HuH-7.5 (cell line): ENCODE measurements at places on chromosomes 2 and 18.

GRCh38 chr2:38013158-38013752 lies 62.7 kb downstream of the CYP1B1 start:
- no peak for DNase-seq

GRCh38 chr2:232299084-232299483 lies 79.5 kb upstream of the ALPP start:
- no peak for DNase-seq

- no peak for DNase-seq
Measured at GRCh38 chr2:236769981-236770671, 200.5 kb downstream of the ACKR3 start.

- no peak for DNase-seq
Measured at GRCh38 chr2:195695002-195695631, 38.1 kb downstream of the SLC39A10 start.

GRCh38 chr2:207073412-207073800 lies 92.3 kb downstream of the KLF7 start:
- no peak for DNase-seq

GRCh38 chr2:16587601-16588000 lies 78.0 kb downstream of the CYRIA start:
- DNase-seq, result no peak

DNA sequence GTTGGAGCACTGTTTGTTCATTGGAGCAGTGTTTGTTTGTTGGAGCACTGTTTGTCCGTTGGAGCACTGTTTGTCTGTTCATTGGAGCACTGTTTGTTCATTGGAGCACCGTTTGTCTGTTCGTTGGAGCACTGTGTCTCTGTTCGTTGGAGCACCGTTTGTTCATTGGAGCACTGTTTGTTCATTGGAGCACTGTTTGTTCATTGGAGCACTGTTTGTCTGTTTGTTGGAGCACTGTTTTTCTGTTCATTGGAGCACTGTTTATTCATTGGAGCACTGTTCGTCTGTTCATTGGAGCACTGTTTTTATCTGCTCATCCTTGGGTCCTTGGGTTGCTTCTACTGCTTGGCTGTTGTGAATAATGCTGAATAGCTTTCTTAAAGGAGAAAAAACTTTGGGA lies 74.7 kb downstream of the ZNF407 start:
- DNase-seq, result no peak

- DNase-seq, result no peak
Measured at GRCh38 chr2:6233993-6234392, 541.8 kb downstream of the SOX11 start.

DNA sequence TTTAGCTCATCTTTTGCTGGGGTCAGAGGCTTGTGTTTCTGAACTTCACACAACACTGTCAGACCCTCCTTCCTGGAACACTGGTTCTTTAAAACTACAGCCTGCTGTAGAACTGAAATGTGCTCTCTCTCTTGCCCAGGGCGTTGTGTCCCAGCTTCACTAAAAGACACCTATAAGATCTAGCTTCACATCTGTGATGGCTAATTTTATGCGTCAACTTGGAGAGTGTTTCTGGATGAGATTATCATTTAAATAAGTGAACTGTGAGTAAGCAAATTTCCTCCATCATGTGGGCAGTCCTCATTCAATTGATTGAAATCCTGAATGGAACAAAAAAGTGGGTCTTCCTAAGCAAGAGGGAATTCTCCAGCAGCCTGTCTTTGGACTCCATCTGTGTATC lies 140.3 kb downstream of the OSR1 start:
- DNase-seq, result no peak

DNA sequence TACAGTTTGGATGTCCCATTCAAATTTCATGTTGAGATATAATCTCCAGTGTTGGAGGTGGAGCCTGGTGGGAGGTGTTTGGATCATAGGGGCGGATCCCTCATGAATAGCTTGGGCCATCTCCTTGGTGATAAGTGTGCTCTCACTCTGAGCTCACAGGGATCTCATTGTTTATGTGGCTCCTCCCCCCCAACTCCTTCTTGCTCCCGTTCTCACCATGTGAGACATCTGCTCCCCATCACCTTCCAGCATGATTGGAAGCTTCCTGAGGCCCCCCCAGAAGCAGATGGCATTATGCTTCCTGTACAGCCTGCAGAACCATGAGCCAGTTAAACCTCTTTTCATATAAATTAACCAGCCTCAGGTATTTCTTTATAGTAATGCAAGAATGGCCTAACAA lies 3.0 kb upstream of the INPP1 start:
- no peak for DNase-seq

GRCh38 chr18:48863432-48864065 lies 87.2 kb downstream of the SMAD7 start:
- no peak for DNase-seq

DNA sequence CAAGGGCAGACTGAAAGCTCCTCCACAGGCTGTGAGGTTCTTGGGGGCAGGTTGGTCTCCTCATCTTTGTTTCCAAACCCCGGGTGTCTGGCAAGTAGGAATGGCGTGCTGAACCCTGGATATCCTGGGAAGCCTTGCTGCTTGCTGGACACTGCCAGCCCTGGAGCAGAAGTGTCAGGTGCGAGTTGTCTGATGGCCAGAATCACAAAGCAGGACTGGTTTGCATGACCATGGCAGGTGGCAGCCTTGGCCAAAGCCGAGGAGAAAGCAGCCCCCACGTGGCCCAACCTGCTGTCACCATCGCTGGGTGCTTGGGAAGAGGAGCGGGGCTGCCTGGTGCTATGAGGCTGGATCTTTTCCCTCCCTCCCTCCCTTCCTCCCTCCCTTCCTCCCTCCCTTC lies 309.5 kb upstream of the HS6ST1 start:
- DNase-seq, result no peak

- DNase-seq, result no peak
Measured at GRCh38 chr2:232898592-232899543, 28.8 kb downstream of the SNORC start.

DNA sequence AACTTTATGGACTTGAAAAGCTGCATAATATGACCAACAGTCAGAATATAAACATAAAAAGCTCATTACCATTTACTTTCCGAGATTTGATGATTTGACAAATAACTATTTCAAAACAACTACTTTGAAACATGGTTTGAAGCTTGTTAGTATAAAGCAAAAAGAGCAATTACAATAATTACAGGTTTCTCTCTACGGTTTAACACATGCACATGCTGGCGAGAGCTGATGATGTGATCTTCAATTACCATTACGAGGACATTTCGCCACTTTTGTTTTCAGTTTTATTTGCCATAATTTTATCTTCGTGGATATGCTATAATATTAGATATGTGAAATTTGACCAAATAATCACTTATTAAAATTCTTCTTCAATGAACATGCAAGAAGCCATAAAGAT lies 270.1 kb downstream of the TCF4 start:
- no peak for DNase-seq

DNA sequence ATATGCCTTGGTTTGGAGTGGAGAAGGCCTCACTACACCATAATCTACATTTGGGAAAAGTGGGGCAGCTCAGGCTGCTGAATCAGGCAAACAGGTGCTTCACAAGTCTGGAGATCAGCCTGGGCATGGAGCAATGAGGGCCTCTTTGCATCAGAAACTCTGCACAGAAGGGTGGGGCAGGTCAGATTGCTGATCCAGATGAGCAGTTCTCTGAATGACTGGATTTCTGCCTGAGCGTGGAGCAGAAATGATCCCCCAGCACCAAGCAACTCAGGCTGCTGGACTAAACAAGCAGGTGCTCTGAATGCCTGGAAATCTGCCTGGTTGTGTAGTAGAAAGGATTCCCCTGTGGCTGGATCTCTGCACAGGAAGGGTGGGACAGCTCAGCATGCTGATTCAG lies 605.3 kb upstream of the ZNF804A start:
- no peak for DNase-seq

- peak; percentile 85 for DNase-seq
Measured at GRCh38 chr2:174771631-174772471, 7.6 kb upstream of the CHRNA1 start.

- DNase-seq, result no peak
Measured at GRCh38 chr2:208807756-208808155, 401.2 kb downstream of the PTH2R start.

DNA sequence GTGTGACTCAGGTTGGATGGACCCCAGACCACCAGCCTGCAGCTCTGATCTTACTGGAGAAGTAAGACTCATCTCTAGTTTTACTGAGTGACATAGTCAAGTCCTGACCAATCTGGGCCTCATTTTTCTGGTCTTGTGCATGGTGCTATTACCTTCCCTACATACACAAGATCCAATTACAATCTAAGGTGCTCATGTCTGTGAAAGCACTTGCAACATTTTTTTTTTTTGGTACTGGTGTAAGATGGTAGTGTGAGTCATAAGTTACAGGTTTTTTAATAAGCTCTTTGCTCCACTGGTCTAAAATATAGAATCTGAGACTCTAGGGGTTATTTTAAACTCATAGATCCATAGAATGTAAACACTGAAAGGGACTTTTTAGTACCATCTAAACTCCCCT lies 117.3 kb upstream of the EFEMP1 start:
- DNase-seq, result no peak

- DNase-seq, result no peak
Measured at GRCh38 chr18:78742218-78742745, 237.3 kb upstream of the SALL3 start.

GRCh38 chr18:34647251-34647650 lies 62.8 kb upstream of the DTNA start:
- no peak for DNase-seq

DNA sequence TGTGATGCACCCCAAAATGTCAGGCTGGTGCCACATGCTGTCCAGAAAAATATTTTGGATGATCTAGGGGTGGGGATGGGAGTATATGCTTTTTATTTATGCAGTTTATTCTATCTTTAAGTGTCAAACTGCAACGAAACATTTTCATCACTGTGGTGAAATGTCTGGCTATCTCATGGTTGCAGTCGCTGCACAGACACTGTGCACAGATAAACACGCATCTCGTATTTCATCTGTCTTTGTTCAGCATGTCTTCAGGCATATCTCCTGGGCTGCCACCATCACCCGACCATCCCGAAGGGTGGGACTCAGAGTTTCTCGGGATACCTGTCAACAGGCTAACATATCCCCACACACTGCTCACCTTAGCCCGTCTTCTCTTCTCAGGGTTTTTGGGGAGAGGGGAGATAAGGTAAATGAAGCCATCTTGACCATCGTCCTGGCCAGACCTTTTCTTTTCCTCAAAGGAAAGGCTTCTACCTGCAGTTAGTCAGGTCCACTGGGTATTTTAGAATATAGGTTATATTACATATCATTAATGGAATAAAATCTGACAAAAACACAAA lies 80.7 kb upstream of the NABP1 start:
- no peak for DNase-seq

- no peak for DNase-seq
Measured at GRCh38 chr18:60228609-60229595, 143.7 kb downstream of the MC4R start.

DNA sequence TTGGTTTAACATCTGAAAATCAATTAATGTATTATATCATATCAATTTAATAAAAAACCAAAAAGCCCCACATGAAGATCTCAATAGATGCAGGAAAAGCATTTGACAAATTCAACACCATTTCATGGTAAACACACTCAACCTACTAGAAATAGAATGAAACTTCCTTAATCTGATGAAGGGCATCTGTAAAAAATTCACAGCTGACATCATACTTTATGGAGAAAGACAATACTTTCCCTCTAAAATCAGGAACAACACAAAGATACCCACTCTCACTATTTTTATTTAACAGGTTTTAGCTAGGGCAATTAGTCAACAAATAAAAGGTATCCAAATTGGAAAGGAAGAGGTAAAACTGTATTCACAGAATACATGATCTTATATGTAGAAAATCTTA lies 303.0 kb upstream of the ZEB2 start:
- no peak for DNase-seq

DNA sequence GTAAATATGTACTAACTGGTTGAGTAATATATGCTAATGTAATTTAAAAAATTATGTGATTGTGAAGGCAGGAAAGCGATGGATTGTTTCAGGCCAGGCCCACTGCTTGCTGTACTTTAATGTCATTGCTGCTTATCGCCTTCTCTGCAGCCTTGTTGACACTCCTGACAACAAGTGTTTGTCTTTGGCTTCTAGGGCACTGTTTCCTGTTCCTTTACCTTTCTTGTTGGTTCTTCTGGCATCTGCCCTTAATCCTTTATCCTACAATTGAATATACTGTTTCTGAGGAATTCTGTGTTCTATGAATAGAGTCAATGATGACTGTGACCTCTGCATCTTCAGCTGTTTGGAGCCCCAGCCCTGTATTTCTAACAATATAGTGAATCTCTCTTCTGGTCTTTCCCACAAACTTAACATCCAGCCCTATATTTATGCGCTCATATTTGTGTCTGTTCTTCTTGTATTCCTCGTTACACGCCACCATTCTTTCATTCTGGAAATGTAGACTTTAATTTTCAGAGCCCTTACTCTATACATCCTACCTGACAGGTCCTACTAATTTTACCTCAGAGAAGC lies 17.6 kb downstream of the ACSL3 start:
- DNase-seq, result no peak

- DNase-seq, result no peak
Measured at GRCh38 chr18:5993938-5994337, 98.6 kb upstream of the TMEM200C start.

DNA sequence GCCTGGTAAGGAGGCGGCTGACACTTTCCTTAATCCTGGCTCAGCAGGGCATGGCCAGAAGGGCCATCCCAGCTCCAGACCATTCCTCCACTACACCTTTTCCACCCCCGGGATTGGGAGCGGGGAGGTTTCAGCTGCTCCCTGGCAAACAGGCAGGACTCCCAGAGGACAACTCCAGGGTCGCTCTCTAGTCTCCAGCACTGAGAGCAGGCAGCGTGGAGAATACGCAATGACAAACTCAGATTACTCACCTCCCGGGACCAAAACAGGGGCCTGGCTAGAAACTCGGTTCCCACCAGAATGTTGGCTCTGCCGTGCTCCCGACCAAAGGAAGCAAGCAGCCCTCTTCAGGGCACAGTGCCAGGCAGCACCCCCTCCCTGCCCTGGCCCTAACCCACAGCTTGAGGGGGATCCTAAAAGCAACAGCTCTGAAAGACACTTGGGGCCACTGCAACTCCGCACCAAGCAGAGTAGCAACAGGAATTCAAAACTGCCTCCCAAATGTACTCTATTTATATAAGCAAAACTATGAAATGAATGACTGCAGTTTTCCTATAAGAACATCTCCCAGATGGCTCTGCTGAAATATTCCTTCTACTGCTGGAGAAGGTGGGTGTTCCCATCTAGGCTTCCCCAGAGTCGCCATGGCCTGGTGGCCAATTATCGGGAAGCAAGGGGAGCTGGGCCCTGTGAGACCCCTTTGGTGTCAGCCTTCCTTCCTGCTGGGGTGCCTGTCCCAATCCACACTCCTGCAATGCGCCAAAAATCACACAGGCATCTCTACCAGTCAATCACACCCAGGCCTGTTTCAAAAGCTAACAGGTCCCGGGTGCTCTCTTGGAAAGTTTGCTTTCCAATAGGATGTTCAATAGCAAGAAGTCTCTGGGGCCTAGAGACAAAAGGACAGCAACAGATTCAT lies 61.2 kb upstream of the POMC start:
- DNase-seq, result no peak
